ENCODE measurements at places on chromosomes 12 and 14.

DNA sequence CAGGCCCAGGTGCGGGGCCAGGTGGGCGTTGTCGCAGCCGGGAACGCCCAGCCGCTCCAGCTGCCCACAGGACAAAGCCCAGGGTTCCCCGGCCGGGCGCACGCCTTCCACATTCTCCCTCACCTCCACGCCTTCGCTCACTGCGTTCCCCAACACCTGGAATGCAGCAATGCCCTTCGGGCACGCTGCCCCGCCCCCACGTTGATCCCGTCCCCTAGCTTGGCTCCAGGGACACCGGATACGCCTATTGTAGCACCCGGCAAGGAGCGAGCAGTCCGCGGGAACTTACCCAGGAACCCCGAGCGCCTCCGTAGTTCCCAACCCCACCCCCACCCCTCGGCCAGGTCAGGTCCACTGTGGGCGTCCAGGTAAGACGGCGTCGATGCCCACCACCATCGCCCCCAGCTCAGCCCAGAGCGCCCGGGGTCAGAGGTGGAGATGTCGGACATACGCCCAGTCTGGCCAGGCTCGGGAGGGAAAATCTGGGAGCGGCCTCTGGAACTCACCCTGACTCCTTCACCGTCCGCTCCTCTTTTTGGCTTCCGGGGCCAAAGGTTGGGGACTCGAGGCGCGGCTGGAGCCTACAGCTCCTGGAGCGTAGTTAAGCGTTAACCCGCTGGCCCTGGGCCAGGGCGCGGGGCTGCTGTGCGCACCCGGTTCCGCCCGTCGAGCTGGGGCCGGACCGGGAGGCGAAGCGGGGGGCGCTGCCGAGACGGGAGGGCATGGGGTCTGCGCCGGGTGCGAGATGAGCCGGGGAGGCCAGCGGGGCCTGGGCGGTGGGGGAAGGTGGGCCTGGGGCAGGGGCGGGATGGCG is 594 bp upstream of the CEP170B start:
- peak; percentile 1 for DNase-seq

DNA sequence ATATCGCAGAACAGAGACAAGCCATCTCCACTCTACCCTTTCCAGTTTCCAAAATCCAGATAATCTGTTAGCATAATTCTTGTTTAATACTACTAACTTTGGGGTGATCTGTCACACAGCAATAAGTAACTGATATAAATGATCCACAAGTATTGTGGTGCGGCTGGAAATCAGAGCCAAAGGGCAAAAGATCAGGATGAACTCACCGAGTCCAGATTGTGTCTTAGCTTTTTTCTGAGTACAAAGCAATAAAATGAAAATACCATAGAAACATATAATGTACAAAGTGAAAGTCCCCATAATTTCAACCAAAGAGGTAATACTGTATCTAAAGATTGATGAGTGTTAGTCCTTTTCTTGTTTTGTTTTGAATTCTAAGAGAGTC is 17.4 kb downstream of the HECTD1 start:
- no peak for DNase-seq

DNA sequence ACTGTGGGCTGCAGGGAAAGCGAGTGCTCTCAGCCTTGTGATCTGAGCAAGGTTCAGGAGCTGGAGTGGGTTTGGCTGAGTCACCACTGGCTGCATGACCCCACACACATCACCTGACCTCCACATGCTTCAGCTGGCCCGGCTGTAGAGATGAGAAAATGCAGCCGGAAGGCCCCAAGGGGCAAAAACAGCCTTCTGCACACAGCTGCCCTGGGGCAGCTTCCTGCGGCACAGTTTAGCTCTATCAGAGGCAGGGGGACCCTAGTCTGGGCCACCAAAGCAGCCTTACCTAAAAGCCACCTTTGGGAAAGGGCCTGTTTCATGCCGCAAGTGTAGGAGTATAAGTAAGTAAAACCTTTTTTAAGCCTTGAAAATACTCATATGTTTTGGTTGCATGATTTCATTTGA is 123.3 kb downstream of the SSPN start:
- DNase-seq: peak; percentile 87

DNA sequence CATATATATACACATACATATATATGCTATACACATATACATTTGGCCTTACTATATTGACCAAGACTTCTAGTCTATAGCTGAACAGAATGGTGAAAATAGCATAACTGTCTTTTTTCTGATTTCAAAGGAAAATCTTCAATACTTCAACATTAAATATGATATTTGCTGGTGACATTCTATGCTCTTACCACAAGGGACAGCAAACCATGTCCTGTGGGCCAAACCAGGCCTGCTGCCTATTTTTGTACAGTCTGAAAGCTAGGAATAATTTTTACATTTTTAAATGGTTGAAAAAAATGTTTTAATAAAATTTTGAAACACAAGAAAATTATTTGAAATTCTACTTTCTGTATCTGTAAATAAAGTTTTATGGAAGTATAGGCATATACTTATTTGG is 63.6 kb downstream of the EML5 start:
- DNase-seq: no peak
